Left renal pelvis (tissue), 4 donors: ENCODE measurements at places on chromosomes 1 and 21.

DNA sequence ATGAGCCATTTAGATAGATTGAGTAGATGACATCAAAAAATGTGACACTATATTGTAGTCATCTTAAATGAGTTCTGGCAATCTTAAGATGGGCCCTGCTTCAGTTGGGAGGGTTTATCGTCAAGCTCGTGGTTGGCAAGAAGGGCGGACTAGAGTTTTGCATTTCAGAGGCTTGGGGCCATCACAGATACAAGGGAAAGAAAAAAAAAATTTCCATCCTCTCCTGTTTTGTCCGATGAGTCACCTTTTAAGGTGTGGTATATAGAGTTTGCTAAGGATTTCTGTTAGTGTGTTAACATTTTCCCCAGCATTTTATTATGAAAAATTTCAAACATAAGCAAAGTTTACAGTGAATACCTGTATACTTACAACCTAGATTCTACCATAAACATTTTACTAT lies 31.8 kb upstream of the KCNQ4 start:
- DNase-seq = no peak

DNA sequence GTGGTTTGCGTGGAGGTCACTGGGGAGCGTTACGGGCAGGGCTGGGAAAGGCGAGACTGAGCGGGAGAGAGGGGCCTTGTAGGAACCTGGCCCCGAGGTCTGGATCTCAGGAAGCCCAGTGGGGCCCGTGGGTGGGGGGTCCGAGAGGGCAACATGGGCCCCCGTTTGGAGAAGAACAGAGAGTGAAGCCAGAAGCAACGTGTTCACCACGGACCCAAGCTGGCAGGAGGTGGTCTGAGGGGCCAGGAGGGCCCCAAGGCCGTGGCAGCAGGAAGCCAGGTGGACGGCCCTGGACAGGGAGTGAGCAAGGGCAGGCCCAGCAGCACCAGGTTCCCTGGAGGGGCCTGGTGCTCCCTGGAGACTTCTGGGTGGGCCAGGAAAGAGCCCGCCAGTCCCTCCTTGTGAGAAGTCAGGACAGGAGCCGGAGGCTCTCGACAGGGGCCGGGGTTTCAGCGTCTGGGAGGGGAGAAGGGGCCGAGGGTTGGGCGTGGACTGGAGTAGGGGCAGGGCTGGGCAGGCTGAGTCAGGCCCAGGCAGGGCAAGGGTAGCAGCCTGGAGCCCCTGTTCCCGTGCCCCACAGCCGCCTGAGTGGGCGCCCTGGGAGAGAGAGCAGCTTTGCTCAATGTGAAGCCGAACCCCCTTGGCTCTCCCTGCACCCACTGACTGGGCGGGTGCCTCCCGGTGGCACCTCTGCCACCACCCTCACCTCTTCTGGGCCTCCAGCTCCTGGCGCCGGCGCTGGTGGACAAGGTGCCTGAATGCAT lies 33.5 kb downstream of the CFAP74 start:
- DNase-seq = no peak

DNA sequence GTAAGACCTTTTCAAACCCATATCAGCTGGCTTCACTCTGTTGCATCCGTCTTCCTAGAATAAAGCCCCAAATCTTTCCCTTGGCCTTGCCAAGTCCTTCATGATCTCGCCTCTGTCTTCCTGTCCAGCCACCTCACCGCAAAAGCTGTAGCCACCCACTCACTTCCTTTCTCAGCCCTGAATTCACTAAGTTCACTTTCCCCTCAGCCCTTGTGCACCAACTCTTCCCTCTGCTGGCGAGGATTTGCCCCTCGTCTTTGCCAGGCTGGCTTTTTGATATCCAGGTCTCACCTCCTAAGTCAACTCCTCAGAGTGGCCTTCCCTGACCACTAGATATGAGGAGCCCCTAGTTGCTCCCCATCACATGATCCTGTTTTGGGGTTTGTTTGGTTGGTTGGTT lies 3.9 kb upstream of the COL16A1 start:
- DNase-seq = no peak

DNA sequence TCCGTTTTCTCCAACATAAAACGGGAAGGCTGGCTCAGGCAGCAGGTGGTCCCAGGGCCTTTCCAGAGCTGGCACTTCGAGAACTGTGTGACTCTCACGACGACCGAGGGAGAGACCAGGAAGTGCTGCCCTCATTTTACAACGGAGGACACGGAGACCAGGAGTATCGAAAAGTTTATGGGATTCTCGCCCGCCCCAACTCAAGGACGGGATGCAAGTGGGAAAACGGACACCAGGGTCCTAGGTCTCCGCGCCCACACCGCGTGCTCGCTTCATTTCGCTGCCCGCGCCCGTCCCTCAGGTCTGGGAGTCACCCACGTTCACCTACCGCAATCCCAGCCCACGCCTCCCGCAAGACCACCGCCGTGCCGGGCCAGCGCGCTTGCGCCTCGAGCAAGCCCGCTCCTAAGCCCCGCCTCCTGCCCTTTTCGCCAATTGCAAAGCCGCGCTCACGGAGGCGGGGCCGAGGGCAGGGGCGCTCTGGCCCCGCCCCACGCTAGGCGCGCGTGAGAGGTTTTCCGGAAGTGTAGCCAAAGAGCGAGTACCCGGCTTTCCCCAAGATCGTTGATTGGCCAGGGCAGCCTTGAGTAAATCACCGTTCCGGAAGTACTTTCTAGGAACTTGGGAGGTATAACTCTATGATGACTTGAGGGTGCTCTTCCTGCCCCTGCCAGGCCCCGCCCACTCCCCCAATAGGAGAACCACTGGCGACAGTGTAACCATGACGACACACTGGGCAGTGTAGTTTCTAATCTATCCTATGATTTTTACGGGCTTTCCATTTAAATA lies at the start of gene PARS2:
TSS of gene PARS2 (minus strand) at position 391 of the 789 bp plus-strand sequence. CDS start 5,362 bp downstream, outside the sequence.
- DNase-seq = peak; percentile 99

- DNase-seq = peak; percentile 76
Measured at GRCh38 chr1:8314346-8315280, 3.3 kb upstream of the SLC45A1 start.

- DNase-seq = no peak
Measured at GRCh38 chr21:21200103-21200938, 202.1 kb downstream of the NCAM2 start.

GRCh38 chr1:151540982-151541377 lies 871 bp downstream of the TUFT1 start:
- no peak for DNase-seq

GRCh38 chr1:159940006-159940620 lies 5.3 kb downstream of the IGSF9 start:
- DNase-seq = no peak

GRCh38 chr1:228490120-228491078 lies 3.2 kb downstream of the RNF187 start:
- DNase-seq = no peak

GRCh38 chr21:43768868-43769167 lies 7.3 kb downstream of the CSTB start:
- no peak for DNase-seq

- no peak for DNase-seq
Measured at GRCh38 chr1:215780139-215780538, 213.0 kb downstream of the KCTD3 start.
